D341Med (cell line): ENCODE measurements at places on chromosomes 7 and 10.

- no peak for DNase-seq
Measured at GRCh38 chr10:43307306-43307705, 40.4 kb upstream of the RASGEF1A start.

DNA sequence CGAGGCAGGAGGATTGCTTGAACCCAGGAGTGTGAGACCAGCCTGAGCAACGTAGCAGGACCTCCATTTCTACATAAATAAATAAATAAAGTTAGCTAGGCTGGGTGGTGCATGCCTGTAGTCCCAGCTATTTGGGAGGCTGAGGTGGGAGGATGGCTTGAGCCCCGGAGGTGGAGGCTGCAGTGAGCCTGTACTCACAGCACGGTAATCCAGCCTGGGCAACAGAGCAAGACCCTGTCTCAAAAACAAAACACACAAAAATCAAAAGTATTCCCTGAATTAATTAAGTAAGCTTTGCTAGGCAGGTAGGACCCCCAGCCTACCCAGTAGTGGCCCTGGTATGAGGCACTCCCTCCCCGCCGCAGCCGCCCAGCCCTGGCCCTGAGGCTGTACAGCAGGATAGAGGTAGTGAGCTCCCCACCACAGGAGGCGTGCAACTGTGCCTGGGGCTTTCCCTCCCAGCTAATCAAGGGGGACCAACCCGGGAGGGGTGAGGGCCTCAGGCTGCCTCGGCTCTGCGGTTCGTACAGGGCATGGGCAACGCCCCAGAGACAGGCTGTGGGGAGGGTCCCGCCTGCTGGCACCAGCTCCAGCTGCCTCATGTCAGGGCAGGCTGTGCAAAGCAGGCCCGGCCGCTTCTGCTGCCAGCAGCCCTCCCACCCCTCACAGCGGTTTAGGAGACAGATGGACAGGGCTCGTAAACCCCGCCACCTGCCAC, 1.0 kb upstream of the CYP2W1 start:
- DNase-seq = peak; percentile 86

DNA sequence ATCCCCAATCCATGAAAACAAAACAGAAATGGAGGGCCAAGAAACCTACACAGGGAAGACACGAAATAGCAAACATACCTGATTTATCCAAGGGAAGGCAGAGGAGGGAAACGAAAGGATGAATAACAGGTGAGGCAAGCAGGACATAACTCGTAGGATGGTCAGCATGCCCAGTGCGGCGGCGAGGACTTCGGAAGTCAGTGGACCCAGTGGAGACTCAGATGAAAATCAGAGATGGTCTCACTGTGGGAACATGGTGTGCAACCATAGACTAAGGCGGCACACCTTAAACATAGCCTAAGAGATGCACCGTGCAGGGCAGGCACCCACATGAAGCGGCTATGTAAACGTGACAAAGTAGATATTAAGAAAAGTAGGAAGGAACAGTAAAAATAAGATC, 157.5 kb downstream of the MGMT start:
- DNase-seq = no peak

DNA sequence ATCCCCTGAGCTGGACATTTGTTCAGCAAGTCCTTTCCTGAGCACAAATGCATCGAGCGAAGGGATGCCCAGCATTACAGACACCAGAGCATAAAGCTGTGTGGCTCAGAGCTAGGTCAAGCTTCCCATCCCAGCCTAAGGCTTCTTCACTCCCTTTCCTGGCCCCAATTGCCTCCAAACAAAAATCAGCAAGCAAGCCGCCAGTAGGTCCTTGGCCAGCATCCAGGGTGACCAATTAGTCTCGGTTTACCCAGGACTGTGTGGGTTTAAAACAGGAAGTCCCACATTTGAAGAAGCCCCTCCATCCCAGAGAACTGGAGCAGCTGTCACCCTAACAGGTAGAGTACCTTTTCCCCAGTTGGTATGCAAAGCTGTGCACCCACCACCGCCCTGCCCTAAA, 51.2 kb downstream of the PRKAG2 start:
- DNase-seq = no peak

- peak; percentile 14 for DNase-seq
Measured at GRCh38 chr7:142248-142941, 50.0 kb upstream of the FAM20C start.

DNA sequence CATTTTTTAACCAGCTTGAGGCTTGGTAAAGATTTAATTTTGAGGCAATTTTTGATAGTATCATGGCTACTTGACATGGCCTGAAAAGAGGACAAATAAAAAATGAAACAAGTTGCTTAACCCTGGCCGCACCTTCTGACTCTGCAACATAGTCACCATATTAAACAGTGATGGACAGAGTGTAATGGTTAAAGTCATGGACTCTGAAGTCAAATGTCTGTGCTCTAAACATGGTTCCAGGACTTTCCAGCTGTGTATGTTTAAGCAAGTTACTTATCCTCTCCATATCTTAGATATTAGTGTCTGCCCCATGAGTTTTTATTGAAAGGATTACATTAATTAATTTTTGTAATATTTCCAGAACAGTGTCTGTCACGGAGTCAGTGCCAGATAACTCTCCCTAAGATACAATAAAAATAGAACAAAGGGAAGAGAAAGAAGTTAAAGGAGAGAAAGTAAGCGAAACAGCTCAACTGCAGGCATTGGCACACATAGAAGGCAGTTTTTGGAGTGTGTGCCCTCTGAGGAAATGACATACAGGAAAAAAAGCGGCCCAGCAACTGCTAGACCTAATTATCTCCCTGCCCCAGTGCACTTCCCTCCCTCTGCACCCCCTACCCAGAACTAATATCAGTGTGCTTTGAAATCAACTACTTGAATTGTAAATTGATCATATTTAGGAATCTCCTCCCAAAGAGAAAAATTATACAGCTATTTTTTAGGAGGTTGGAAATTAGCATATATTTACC, 65.3 kb downstream of the MACC1 start:
- DNase-seq = no peak

DNA sequence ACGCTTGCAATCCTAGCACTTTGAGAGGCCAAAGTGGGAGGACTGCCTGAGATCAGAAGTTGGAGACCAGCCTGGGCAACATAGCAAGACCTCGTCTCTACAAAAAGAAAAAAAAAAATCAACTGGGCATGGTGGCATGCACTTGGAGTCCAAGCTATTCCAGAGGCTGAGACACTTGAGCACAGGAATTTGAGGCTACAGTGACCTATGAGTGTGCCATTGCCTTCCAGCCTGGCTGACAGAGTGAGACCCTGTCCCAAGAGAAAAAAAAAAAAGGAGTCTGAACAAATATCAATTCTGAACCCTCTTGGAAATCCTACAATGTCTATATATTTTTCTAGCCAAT, 126.8 kb upstream of the NRP1 start:
- DNase-seq = no peak

DNA sequence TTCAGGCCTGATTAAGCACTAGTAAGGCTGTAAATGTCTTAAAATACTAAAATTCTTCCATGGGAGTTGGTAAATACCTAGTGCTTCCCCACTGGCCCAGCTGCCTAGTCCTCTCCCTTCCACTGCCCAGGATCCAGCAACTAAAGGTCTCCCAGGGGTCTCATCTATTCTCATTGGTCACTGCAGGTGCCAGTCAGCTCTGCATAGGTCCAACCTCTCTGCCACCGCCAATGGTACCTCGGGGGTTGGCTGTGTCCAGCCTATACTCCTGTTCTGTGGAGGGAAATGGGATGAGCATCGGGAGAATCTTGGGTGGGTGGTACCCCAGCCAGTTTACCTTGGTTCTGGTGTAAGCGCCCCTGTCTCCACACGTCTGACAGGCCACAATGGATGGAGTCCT, 6.1 kb upstream of the CREB5 start:
- no peak for DNase-seq

GRCh38 chr7:130910949-130911944, 177.2 kb upstream of the KLF14 start:
- DNase-seq = no peak

DNA sequence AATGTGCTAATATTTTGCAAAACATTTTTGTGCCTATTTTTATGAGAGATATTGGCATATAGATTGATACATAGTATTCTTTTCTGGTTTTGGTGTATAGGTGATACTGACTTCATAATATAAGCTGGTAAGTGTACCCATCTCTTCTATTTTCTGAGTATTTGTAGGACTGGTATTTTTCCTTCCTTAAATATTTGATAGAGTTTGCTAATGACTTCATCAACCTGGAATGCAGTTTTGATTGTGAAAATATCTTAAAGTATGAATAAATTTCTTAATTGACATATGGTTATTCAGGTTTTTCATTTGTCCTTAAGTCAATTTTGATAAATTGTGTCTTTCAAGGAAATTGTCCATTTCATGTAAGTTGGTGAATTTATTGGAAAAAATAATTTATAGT, 6.1 kb upstream of the SCRN1 start:
- no peak for DNase-seq

GRCh38 chr10:71177651-71178199, 34.6 kb upstream of the UNC5B start:
- DNase-seq = no peak

- DNase-seq = no peak
Measured at GRCh38 chr7:29900745-29901144, 88.9 kb downstream of the SCRN1 start.

- DNase-seq = no peak
Measured at GRCh38 chr7:12647364-12648219, 39.8 kb upstream of the ARL4A start.

GRCh38 chr10:132652936-132653590, 115.5 kb downstream of the INPP5A start:
- no peak for DNase-seq

DNA sequence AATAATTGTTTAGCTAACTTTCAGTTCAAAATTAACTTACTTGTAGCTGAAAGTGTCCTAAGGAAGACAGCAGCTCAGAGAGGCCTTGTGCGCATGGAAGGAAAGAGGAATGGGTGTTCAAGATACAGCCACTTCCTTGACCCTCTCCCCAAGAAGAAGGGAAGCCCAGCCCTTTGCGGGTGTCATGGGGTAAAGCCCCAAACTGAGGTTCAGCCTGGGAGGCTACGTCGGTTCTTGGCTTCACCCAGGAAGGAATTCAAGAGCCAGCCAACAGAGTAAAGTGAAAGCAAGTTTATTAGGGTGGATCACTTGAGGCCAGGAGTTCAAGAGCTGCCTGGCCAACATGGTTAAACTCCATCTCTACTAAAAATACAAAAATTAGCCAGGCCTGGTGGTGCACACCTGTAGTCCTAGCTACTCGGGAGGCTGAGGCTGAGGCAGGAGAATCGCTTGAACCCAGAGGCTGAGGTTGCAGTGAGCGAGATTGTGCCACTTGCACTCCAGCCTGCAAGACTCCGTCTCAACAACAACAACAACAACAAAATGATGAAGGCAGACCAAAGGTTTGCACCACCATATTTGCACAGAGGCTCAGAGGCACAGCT, 15.9 kb downstream of the GPRIN2 start:
- DNase-seq = no peak

DNA sequence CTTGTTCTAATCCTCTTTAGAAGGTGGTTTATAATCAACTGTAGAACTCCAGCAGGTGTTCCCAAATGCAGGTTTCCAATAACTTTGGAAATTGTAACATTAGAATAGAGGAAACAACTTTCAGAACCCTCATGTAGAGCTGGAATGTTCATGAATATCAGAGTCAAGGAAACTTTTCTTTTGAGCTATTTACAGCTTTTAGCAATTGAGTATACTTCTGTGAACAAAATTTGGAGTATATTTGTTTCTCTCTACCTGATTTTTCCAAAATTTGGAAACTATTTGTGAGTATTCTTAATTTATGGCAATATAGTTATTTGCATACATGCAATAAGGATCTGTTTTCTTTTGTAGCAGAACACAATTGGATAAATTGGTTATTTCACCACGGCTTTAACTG, 2.8 kb upstream of the CFAP43 start:
- DNase-seq = no peak

DNA sequence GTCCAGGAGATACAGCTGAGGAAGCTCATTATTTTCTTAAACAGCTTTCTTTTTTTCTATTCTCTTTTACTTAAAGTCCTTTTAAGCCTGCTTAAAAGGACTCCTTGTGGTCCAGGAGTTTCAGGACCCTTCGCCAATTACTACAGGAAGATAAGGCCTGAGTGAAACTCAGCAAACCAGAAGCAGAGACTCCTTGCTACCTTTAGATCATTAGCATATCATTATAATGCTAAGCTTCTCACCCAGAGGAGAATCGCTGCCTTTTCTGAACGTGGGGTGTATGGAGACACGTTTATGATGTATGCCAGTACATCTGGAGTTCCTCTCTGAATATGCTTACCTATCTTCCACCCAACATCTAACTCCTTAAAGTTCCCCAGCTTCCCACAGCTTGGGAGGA, 47.5 kb downstream of the ANKMY2 start:
- DNase-seq = no peak

- DNase-seq = no peak
Measured at GRCh38 chr7:141563956-141564623, 12.9 kb downstream of the AGK start.

- no peak for DNase-seq
Measured at GRCh38 chr7:69613846-69614245, 15.6 kb downstream of the AUTS2 start.

DNA sequence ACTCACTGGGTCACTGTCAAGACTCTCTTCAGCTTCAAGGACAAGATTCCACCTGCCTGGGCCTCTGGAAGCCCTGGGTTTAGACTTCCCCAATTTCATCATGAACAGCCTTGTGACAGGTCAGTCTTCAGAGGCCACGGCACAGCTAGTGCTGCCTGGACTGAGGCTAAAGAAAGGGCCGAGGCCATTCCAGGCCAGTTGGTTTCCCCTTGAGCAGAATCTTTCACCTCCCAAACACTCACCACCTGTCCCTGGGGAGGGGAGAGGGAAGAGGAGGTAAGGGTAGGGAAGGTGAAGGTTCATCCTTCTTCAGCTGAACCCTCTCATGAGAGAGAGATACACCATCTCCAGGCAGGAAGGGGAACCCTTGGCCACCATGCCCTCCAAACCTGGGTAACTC, 24.3 kb downstream of the HSPA12A start:
- no peak for DNase-seq
